Nucleus accumbens (tissue), 56 donors: ENCODE measurements at places on chromosomes 4 and X.

DNA sequence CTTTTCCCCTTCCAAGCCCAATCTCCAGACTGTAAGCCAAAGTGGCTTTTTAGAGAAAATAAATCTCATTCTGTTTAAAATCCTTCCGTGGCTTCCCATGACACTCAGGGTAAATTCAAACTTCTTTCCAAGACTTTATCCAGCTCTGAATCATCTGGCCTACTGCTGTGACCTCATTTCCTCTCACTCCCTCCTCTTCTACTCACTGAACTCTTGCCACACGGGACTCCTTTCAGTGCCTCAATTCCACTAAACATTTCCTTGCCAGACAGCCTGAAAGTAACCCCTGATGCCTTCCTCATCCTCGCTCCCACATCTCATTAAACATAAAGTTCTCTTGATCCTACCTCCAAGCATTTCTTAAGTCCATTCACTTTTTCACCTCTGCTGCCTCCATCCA is 27.8 kb upstream of the RNF128 start:
- DNase-seq = no peak

- DNase-seq = peak; percentile 19
These were observed 155.7 kb upstream of the JADE1 start for GRCh38 chr4:128653527-128654444.

- no peak for DNase-seq
These were observed 150.3 kb upstream of the BCOR start for GRCh38 chrX:40247848-40248622.

DNA sequence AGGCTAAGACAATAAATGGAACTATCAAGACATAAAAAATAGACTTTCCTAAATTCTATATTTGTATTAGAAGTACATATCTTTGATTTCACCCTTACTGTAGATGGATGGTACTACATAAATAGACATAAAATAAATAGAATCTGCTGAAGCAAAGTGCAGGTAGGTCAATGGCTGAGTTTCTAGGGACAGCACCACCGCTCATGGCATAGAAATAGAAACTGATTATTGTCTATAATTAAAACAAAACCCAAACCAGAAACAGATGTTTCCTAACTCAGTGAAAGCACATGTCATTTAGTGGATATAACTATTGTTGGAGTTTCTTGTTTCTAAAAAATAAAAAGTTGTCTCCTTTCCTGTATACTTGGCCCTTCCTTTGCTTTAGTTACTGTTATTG is 387.3 kb upstream of the ADGRL3 start:
- no peak for DNase-seq

DNA sequence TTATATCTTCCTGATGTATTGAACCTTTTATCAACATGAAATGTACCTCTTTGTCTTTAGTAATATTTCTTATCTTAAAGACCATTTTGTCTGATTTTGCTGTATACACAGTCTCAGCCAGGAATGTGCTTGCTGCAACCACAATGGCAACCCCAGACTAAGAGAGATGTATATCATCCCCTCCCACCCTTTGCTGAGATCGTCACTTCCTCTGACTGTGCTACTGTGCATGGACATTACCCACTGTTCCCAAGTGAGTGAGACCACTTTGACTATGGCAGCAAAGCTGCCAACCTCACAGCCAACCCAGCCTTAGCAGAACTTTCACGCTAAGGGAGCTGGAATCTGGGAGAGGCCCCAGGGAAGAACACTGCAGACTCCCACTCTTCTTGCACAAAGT is 46.0 kb downstream of the EIF2S3 start:
- DNase-seq = no peak

DNA sequence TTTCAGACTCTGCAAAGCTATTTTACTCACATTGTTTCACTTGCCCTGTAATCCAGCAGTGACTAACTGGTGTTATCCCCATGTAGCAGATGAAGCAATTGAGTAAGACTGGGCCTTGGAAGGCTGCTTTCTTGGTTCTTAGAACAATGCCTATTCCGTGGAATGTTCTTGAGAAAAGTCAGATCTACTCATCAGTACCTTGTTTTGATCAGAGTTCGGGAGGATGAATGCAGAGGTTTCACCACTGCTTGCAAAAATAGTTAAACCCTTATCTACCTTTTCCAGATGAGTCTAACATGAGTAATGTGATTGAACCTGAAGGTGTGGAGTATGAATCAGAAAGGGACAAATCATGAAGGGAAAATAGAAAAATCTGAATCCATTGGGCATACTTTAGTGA is 1.8 kb downstream of the MAOB start:
- DNase-seq = no peak

DNA sequence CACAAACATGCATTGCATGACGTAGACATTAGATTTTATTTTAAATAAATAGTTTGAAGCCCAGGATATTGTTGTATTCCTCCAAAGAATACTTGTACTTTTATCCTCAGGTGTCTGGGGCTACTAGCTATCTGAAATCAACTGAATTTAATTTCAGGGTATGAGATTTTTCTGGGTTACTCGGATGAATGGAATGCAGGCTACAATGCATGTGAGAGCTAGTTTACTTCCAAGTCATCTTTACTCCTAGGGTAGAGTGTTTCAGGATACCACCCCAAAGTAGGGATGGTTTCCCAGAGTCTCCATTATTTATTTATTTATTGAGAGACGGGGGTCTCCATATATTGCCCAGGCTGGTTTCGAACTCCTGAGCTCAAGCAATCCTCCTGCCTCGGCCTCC is 66.4 kb downstream of the HPRT1 start:
- DNase-seq = no peak

- no peak for DNase-seq
These were observed 1.5 kb downstream of the STARD8 start for GRCh38 chrX:68648960-68649359.

- DNase-seq = no peak
These were observed 64.8 kb upstream of the GK2 start for GRCh38 chr4:79472693-79473438.

DNA sequence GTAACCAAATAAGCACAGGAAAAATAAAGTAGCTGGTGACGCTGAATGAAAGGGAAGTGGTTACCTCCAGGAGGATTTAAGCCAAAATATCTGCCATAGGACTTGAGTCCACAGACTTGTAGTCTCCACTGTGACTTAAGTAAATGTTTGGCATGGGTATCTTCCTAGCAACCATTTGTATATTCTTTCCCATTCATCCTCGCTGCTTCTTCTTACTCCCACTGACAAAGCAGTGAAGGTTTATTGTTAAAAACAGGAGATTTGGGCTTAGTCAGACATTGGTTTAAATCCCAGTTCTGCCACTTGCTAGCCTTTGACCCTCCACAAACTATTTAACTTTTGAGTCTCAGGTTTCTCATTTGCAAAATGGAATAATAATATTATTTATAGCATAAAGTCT is 22.3 kb downstream of the COL4A6 start:
- no peak for DNase-seq

DNA sequence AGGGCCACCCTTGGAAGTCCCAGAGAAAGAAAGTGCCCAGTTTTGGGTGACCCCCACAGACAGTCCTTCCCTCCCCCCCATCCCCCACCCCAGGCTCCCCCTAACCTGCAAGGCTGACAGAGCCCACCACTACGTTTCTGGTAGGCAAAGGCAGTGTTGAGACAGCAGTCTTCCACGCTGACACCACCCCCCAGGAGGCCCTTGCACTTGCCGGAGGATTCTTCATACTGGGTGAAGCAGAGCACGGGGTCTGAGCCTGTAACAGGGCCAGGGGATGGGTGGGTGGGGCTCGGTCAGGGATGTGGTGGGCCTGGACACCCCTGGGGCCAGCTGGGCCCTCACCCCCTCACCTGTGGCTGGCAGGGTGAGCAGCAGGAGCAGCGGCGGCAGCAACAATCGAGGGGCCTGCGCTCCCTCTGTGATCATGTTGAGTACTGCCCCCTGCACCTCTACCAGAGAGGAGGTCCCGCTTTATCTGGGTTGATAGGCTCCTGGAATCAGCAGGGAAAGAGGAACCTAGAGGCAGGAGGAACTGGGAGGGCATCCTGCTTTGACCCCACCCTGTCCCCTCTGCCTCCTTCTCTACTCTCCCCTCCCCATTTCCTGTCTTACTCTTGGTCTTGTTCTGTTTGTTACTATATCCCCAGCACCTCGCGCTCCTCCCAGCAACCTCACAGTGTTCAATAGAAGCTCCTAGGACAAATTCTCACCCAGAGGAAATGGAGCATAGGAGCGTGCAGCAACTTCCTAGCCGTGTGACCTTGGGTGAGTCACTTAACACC is at the start of gene CFP:
CFP (minus strand) TSS at position 512 of the 782 bp plus-strand sequence; CDS start at position 426, 86 bp downstream.
- DNase-seq = no peak

GRCh38 chr4:189613207-189613606 is 327.5 kb upstream of the FRG1 start:
- no peak for DNase-seq

GRCh38 chr4:41510179-41510578 is 27.8 kb upstream of the LIMCH1 start:
- no peak for DNase-seq

- DNase-seq = no peak
These were observed 93.4 kb downstream of the RS1 start for GRCh38 chrX:18578546-18578945.

GRCh38 chr4:105509714-105510113 is 35.9 kb upstream of the PPA2 start:
- no peak for DNase-seq

DNA sequence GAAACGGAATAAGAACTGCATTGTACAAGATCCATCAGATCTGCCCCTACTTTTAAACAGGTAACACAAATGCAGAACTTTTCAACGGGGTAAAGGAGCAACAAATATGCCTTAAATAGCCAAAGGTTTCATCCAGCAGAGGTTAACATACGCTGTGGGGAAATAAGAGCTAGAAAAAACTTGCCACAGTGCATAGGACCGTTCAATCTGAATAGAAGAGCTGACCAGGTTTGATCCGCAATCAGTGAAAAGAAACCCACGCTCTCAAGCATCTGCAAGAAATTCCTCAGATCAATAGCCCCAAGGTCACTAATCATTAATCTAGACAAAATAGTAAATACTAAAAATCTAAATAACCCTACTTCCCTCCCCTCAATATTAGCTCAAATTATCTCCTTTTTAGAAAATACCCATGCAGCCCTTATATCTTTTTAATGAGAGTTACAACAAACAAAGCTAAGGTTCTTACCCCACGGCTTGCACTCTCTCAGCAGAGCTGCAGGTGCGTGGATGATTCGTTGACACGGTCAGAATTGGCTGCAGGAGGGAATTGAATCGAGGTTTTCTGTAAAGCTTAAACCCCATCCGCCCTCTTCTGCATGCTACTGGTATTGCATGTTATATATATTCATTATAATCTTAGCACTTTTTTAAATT is at the start of gene TLR10:
TLR10 (minus strand) TSS at position 539 of the 657 bp plus-strand sequence. CDS start 7,400 bp downstream, outside the sequence.
- DNase-seq = no peak

GRCh38 chr4:16722416-16722815 is 176.0 kb downstream of the LDB2 start:
- no peak for DNase-seq
